Activated CD4-positive, alpha-beta T cell treated with anti-CD3 and anti-CD28 coated beads for 24 hours (primary cell): ENCODE measurements at places on chromosomes 16 and 17.
A peak's percentile ranks its signal among the peaks of the same experiment; 100 is the strongest.

- DNase-seq: no peak
Observed at GRCh38 chr16:30335598-30336474, 19.3 kb downstream of the CD2BP2 start.

DNA sequence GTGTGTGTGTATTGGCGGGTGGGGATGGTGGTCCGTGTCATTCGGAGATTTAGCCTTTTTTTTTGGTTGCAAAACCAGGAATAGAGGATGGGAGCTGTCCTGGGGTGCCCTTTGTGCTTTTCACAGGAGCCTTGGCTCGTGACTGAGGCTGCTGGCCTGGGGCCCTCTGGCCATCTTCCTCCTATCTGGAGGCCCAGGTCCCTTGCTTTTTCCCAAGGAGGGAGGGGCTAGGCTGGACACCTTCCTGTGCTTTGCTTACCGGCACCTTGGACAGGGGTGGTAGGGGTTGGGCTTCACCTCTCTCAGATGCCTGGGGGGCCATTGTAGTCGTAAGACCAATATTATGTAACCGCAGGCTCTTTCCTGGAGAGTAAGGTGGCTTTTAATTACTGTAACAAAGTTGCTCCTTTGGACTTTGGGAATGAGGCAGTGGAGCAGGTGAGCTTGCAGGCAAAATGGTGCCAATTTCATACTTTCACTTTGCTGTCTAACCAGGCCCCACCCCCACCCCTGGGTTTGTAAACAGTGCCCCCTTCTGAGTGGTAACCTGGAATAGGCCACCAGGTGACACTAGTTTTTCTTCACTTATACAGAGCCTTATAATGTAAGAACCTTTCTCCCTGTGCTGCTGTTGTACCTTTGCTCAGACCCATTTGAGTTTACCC is 1.2 kb downstream of the DYNLL2 start:
- DNase-seq: peak; percentile 23

GRCh38 chr16:54808890-54809289 is 121.8 kb upstream of the IRX5 start:
- no peak for DNase-seq

DNA sequence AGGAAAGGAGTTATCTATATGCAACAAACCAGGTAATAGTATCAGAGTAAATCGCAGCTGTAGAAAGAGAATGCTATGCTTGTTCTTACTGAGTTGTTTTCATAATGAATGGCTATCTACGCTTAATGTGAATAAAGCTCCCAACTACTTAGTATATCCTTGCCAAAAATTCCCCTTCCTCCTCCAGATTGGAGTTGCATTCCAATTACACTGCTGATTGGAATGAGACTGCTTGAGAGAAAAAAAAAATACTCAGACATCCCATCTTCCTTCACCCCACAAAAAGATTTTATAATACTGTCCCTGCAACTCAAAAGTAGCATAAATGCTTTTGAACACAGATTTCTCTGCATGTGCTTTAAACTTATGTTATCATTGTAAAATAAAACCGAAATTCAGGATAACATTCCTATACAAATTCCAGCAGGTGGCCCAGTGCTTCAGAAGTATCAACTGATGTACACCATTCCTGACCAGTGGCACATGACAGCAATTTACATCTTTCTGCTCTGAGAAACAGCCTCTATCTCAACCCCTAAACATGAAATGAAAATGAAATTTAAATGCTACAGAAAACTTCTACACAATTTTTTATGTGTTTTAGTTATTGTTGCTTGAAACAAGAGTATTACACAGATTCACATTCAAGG is 47.0 kb downstream of the SMURF2 start:
- no peak for DNase-seq

DNA sequence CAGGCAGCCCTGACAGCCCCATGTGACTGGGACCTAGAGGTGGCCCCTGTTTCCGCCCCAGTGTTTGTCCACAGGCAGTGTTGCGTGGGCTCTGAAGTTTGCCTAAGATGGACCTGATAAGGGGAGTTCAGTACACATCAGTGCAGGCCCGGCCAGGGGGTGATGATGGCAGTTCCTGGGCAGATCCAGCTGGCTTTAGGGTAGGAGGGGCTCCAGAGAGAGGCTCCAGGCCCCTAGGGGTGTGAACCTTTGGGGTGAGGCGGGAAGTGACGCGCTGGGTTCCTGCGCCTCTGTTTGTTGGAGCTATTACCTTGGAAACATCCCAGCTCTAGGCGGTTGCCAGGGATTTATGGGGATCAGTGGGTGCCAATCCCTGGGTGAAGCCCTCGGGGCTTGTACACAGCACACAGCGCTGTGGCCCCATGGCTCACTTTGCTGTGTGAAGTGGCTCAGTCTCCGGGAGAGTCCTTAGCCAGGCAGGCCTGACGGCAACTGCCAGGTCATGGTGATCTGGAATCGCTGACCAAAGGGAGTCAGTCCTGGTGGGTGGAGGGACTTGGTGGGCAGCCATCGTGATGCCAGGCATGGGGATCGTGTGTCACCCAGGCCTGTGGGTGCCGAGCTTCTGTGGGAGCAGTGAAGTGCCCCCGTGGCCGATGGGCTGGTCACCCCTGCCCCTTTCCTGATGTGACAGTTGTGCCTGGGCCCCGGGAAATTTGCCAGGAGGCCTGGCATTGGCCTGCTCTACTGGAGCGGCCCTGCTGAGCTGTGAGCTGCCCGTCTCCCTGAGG is 146.1 kb downstream of the SEC14L1 start:
- DNase-seq: no peak

- no peak for DNase-seq
Observed at GRCh38 chr16:87051526-87052320, 265.5 kb downstream of the C16orf95 start.

DNA sequence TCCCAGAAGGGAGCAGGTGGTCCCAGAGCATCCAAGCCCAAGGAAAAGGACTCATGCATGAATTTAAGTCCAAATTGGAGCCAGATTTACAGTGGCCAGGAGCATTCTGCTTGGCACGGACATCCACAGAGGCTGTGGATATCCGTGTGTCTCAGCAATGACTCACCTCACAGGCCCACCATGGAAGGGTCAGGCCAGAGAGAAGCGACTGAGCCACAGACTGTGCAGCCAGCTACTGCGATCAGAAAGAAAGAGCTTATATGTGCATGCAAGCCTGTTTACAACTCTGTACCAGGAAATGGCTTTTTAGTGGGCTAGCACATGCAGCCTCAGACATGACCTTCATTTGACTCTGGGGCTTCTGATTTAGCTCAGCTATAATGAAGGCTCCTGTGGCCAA is 231.0 kb downstream of the C16orf95 start:
- no peak for DNase-seq

GRCh38 chr17:64326420-64327054 is 63.5 kb upstream of the TEX2 start:
- no peak for DNase-seq

DNA sequence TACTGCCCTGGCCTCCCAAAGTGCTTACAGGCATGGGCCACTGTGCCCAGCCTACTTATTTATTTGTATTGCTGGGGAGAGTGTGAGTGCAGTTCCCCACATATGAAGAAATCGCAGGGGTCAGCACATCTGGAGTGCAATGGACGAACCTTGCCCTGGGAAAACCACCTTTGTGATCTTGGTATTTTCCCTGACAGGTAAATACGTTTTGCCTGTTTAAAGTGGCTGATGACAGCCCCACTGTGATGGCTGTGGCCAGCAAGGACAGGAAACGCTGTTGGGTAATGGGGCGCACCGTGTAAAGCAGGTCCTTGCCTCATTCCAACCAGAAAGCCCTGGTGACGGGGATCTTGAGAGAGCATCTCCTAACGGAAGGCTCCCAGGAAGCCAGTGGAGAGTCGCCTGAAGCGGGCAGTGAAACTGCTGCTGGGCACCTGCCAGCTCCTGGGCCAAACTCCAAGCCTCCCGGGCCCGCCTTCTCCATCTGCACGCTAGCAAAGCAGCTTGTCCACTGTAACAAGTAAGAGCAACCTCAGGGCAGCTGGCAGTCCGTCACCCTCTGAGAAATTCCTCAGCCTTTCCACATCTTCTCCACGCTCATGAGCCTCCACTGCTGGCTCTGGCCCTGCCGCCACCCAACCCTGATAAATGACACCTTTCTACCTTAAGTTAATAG is 17.5 kb downstream of the EMC8 start:
- DNase-seq: no peak

DNA sequence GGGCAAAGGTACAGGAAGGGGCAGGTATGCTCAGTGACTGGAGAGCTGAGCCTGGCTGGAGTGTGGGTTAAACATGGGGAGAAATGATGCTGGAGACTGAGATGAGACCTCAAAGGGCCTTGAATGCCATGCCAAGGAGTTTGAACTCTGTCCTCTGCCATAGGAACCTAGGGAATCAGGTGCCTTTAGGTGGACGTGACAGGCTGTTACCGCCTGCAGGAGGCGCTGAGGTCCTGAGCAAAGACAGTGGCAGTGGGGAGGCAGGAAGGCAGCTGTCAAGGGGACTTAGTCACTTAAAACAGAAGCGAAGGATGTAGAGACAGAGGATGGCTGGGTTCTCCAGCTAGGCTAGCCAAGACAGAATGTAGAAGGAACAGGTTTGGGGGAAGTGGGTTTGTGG is 9.1 kb downstream of the PSMB3 start:
- DNase-seq: no peak

DNA sequence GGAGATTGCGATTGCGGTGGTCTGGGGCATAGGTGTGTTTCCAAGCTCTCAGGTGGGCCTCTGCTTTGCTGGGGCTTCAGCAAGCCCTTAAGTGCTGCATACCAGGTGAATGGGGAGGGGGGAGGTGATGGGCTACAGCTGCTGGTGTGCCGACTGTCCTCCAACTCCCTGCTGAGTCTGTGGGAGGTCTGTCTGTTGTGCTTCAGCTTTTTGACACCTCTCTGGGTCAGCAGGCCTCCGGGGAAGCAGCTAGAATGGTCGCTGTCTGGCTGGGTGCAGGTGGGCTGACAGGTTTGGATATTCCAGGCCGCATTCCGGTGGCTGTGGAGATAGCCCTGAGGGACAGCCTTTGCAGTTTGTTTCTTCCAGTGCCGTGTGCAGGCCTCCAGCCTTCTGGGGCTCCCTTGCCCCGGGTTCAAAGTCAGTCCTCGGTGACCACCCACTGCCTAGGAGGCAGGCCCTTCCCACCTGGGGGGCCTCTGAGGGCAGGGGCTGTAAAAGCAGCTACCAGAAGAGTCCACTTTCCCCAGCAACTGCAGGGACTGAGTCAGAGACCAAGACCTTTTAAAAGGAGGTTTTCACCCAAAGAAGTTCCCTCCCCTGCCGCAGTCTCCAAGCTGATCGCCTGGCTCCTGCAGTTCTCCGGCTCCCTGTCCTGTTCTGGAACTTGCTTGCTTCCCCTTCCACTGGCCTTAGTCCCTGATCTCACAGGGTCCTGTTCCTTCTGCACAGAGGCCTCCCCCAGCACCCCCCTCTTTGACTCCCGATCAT is 2.0 kb upstream of the TTYH2 start:
- no peak for DNase-seq

DNA sequence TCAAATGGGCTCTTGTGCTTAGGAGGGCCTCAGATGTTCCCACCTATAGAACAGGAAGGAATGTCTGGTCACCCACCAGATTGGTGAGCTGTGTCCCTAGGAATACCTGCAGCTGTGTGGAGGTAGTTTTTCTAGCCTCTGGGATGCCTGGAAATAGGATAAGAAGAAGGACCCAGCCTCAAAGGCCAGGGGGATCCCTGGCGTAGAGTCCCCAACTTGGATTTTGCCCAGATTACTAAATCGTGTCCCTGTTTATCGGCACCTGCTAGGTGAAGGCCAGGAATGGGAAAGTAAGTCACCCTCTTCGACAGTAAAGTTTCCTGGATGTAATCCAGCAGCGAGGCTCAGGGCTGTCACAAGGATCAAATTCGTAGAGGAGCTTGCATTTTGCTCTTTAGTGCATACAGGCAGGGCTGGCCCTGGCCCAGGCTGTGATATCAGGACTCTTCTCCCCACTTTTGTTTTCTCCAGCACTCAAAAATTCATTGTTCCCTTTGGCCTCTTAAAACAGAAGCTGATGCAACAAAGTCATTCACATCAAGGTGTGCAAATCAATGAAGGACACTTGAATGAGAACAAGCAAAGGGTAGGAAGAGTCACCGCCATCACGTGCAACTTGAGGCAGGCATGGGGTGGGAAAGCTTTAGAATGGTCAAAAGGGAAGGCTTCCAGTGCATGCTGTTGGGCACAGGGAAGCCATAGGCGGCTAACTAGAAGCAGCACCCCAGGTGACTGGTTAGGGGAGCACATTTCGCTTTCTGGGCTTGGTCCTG is 7.5 kb downstream of the SLC13A2 start:
- DNase-seq: no peak

DNA sequence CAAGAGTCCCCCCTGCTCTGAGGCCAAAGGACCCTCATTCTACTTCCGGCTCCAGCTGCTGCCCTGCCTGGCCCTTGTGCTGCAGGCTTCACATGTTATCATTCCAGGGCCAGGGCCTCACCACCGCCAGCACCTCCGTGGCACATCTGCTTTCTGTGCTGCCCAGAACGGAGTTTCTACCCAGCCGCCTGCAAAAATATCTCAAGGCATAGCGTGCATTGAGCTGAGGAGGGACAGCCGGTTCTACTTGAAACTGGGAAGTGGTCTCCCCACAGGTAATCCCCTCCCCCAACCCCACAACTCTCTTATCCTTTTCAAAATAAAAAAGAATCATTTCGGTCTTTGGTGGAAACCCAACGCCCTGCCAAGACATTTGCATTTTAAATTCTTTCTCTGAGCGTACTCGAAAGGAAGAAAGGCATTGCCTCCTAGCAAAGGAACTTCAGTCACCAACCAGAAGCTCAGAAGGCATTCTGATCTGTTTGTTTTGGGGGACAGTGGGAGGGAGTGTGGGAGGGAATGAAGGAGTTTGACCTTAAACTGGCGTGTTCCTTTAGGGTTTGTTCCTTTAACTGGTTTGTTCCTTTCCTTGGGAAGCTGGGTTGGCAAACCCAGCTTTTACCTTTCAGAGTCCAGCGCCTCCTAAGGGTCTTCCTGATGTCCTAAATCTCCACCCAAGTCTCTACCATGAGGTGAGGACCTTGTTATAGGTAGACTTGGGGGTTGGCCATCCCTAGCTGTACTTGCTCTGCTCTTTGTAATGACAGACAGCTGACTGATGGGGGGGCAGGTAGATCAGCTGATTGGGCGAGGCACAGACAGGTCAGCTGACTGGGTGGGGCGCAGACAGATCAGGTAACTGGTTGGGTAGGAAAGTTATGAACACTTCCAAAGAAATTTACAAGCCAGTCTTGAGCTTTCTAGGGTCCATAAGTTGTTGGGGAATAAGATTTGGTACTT is 33.4 kb upstream of the PIK3R6 start:
- DNase-seq: no peak

DNA sequence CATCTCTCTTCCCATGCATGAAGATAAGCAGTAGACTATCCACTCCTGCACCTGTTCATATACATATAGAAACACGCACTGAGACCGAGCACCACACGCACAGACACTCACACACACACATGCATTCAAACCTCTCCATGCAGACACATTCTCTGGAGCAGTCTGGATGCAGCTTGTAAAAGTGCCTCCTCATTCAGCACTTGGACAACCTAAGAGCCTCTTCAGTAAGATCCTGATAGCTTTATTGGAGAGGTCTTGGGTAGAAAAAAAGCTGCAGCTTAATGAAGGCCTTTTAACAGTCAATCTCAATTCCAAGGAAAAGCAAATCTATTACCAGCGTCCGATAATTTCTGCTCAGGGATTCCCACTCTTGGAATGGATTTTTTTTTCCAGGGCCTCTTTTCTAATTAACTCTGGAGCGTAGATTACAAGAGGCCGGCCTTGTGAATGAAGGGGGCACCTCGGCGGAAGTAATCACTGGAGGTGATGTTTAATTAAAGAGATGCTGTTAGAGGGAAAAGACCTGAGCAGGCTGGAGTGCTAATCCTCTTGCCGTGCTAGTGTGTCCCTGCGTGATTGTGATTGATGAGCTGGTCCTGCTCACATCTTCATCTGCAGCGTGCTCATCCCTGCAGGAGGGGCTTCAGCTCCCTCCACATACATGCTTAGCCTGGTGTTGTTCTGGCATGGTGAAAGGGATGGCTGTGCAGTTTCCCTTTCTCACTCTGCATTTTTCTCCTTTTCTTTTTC is 155.1 kb downstream of the RBFOX1 start:
- DNase-seq: no peak
